ENCODE measurements at places on chromosomes 3 and 15.

- DNase-seq: no peak
These were observed 28.9 kb downstream of the UBE2E2 start for GRCh38 chr3:23232016-23232415.

- no peak for DNase-seq
These were observed 42.0 kb upstream of the MEIS2 start for GRCh38 chr15:37142371-37142770.

- DNase-seq: no peak
These were observed 962.2 kb downstream of the TUSC7 start for GRCh38 chr3:117671722-117672318.

- DNase-seq: no peak
These were observed 28.4 kb downstream of the CRTC3 start for GRCh38 chr15:90558171-90558573.

DNA sequence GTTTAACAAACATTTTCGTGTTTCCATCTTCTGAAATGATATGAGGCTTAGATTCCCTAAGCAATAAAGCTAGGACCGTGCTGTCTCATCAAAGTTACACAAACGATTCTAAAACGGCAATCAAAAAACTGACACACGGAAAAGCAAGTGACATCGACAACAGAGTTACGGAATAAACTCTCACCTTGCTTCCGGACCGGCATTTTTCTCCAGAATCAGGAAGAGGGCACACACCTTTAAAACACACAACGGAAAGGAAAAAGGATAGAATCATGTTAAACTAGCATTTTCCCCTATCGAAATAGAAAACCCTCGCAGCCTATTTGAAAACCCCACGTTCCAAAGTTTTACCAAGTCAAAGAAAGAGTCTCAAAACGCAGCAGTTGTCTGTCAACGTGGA, 1.4 kb downstream of the DLG1 start:
- DNase-seq: no peak

DNA sequence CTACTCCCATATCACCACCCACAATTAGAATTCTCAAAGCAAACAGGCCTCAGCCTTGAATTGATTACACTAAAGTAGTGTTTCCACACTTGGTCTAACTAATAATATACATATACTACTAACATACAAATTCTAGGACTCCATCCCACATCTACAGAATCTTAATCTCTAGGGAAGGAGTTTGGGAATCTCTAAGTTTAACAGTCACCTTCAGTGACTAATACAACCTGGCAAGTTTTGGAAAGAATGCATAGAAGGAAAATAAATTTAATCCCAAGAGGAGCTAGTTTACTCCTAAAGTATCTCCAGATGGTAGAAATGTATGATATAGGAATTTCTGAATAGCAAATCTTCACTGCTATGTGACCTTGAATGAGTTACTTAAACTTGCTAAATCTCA, 9.1 kb downstream of the CLPX start:
- no peak for DNase-seq

GRCh38 chr15:48851956-48852355, 26.0 kb upstream of the EID1 start:
- no peak for DNase-seq

GRCh38 chr3:30343067-30343831, 263.2 kb upstream of the TGFBR2 start:
- DNase-seq: no peak

DNA sequence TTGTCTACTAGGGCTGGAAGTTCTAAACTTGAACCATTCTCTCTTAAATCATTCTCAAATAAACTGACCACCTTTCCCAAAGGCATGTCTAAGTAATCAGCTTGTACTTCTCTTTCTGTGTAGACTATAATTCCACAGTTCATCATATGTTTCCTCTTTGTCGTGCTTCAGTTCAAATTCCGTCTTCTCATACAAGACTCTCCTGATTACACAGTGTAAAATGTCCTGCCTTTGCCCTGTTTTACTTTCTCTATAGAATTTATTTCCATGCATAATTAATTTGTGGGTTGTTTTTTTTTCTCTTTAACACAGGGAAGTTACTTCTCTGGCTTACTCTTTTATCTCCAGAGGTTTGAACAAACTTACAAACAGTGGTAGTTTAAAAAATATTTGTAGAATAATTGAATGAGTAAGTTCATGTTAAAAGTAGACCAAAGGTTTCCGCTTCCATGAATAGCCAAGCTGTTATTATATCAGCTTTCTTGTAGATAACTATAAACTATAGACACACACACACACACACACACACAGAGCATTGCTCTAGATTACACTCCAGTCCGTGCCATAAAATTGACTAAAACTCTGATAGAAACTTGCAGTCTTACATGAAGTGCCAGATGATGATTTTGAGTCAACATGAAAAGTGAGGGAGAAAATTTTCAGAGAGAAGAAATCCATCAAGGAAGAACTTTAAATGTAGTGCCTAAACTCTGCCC, 119.0 kb downstream of the SUCNR1 start:
- DNase-seq: no peak

DNA sequence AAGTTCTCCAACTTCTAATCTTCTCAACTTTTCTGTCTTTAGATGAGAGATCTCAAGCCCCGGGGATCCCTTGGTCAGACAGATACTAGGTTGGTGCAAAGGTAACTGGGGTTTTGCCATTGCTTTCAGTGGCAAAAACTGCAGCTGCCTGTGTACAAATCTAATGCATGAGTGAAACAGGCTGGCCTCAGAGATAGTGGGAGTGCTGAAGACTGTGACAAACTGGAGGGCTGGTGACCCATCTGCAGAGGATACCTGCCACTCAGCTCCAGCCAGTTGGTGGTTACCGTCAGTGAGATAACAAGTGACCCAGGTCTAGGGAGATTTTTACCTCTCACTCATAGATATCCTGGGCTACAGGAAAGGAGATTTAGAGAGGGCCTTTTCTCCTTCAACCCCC, 85.7 kb downstream of the RYR3 start:
- DNase-seq: no peak

DNA sequence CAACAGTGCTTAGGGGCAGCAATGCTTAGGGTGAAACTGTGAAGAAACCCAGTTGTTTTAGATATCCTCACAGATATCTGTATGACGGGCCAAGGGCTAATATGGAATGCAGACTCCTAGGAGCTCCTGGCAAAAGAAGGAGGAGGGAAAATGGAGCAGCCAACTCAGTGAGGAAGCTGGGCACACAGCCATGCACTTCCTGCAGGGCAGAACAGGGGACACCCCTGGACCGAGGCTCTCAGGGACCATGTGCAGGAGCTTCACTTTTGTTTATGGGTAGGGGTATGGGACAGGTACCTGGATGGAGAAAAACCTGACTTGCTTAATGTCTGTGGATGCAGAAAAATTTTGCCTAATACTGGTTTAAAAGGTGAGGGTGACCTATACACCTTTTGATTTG, 20.2 kb downstream of the NIPA1 start:
- DNase-seq: no peak

DNA sequence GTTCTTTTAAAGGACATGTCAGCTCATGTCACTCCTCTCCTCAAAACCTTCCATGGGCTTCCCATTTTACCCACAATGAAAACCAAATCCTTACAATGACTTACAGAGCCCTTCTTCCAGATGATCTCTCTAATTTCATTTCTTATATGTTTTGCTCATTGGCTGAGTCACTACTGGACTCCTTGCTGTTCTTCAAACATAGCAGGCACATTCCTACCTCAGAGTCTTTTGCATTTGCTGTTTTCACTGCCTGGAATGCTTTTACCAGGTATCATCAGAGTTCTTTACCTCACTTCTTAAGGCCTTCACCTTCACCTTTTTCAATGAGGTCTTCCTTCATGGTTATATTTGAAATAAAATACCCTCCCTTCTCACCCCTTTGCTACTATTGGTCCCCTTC, 57.3 kb downstream of the NECTIN3 start:
- no peak for DNase-seq

GRCh38 chr3:26064297-26064696, 274.4 kb downstream of the OXSM start:
- no peak for DNase-seq

DNA sequence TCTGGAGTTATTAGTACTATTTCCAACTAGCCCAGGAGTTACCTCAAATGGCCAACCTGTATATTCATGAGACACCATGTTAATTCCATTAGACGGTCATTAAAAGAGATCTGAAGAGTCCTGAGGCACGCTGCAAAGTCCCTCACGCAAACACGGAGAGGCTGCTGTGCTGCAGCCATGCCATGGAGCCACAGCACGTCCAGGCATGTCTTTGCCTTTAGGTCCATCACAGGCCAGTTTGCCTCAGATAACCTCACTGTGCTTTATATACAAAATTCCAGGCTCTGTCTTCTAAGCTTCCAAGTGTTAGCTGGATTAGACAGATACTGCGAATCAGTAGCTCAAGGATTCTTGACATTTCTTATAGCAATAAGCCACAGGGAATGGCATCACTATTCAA, 9.8 kb upstream of the PLAAT1 start:
- DNase-seq: no peak

DNA sequence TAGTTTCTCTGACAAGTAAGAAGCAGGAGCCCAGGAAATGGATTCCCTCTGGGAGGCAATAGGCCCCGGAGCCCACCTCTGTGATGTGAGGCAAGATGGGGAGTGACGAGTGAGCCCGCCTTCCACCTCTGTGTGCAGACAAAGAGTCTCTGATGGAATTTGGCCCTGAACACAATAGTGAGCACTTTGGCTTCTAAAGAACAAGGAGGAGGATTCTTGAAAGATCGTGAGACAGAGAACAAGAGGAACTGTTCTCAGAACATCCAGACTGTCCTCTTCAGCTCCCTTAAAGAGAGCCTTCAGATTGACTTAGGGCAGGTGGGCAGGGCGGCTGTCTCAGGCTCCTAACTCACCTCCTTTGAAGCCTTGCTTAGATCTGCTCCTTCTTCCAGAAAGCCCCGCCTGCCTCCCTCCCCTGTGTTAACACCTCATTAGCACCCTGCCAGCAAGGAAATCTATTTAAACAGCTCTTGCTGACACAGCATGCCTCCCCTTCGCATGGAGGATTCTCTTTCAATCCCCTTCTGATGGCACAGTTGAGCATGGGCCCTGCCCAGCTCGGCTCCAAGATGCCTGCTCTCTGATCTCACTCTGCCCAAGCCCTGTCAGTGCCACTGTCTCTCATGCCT, 430.3 kb downstream of the NTRK3 start:
- no peak for DNase-seq

GRCh38 chr15:69074843-69075224, 60.3 kb downstream of the NOX5 start:
- DNase-seq: no peak

GRCh38 chr15:32641517-32642059, at the start of gene SCG5:
Gene SCG5 (plus strand): TSS chr15:32641710. CDS start chr15:32643593, 1,883 bp downstream.
- no peak for DNase-seq

DNA sequence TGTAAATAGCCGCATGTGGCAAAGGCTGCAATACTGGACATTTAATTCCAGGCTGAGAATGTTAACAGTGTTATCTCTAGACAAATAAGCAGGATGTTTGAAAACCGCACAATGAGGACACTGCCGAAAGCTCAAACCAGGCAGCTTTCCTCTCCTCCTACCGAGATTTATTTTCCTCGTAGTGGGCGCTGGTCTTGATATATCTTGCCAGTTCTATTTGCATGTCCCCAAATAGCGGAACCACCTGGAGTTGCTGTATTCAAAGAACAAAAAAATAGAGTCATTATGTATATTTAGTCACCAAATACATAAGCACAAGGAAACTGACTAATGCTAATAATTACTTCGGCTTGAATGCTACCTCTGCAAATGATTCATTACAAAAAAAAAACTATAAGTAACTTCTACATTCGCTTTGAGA, 46.5 kb downstream of the CYFIP1 start:
- no peak for DNase-seq

DNA sequence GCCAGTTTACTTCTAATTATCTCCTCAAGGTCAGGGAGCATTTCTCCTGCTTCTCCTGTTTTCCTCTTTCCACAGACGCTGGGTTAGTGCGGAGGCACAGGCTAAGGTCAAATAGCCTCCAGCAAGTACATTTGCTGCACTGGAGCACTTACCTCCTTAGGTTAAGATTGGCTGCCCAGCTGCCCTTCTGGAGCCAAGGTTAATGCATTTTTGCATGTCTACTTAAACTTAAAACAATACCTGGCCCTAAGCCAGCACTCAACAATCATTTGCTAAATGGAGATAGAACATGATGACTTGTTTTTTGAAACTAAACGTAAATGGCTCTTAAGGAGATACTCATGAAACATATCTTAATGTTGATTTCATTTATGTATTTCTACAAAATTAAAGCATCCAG, 83.5 kb downstream of the SSR3 start:
- DNase-seq: no peak

GRCh38 chr3:37620071-37620635, 241.5 kb upstream of the CTDSPL start:
- DNase-seq: no peak

DNA sequence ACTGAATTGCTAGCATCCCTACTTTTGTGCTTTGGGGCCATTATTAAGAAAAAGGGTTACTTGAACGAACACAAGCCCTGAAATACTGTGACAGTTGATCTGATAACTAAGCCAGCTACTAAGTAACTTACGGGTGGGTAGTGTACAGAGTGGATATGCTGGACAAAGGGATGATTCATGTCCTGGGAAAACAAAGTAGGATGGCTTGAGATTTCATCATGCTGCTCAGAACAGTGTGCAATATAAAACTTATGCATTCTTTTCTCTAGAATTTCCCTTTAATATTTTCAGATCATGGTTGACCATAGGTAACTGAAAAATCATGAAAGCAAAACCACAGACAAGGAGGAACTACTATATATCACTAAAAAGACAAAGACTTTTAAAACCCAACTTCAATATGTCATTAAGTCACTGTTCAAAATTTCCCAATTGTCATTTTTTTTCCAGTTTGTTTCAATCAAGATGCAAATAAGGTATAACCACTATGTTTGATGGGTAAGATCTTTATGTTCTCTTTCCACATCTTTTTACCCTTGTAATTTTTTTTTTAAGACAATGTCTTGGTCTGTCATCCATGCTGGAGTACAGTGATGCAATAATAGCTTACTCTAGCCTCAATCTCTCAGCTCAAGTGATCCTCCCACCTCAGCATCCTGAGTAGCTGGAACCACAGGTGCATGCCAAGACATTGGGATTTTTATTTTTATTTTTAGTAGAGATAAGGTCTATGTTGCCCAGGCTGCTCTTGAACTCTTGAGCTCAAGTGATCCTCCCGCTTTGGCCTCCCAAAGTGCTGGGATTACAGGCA, 67.7 kb downstream of the IFT80 start:
- DNase-seq: no peak

- no peak for DNase-seq
These were observed 868 bp upstream of the GADL1 start for GRCh38 chr3:30895329-30895728.

- DNase-seq: no peak
These were observed 40.8 kb downstream of the POLR2M start for GRCh38 chr15:57747206-57747896.

Measured in activated CD4-positive, CD25-positive, alpha-beta regulatory T cell (primary cell).